Neural progenitor cell (in vitro differentiated cells): ENCODE measurements at places on chromosomes 2 and 18. TPM values are rescaled to one million over a fixed set of nuclear protein-coding genes. Genes with fewer than 3 reads are reported as not detected.
A peak's percentile ranks its signal among the peaks of the same experiment; 100 is the strongest.

DNA sequence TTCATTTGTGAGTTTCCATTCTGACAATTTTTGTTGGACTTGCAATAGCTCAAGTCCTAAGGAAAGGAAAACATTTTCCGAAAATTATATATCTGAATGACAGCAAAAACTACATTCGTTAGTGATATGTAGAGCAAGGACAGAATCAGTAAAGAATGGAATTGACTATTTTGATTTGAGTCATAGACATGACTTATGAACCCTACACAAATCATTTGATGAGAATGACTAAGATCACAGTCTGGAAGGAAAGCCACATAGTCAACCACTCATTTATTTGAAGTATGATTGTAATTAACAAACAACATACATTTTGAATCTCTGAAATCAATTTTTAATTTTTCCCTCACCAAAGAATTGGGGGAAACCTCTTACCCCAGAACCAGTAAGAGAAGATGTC is 231.6 kb upstream of the CRIM1 start:
- DNase-seq, result no peak

GRCh38 chr2:229899604-229900003 is 22.2 kb downstream of the TRIP12 start:
- no peak for DNase-seq

DNA sequence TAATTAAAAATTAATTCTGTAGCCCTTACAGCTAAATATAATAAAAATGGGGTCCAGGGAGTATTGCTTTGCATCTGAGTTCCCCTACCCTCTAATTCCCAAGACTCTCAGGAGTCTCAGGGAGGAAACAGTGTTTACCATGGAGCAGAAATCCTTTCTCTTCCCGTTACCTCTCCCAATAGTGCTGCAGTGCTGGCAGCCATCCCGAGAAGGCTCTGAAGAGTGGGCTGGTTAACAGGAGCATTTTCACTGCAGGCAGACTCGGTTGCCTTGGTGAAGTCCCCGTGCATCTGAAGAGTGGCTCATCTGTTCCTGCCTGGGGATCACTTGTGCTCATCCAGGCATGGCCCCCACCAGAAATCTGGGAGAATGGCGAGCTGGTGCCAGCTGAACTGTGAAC is 41.8 kb upstream of the TMEM178A start:
- no peak for DNase-seq

DNA sequence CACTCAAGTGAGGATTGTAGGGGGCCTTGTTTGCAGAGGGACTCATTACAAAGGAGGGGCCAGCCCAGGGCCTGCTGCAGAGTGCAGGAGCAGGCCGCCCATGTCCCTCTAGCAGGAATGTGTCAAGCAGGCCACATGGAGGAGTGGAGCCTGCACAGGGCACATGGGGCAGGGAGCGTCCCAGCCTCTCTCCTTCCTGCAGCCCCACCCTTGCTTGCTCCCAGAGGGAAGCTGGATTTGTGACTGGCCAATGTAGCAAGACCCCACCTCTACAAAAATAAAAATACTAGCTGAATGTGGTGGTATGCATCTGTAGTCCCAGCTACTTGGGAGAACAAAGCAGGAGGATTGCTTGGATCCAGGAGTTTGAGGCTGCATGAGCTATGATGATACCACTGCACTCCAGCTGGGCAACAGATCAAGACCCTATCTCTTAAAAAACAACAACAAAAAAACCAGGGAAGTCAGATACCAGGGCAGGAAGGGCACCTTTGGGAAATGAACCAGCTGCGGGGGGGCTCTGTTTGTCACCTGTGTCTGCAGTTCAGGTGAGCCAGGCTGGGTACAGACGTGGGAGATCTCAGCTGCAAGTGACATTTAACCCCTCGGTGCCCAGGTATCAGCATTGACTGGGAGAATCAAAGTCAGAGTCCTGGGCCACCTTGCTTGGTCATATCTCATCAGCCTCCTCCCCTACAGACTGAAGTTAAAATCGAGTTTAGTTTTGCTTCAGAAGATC is 27.7 kb downstream of the IMPA2 start:
- no peak for DNase-seq

GRCh38 chr18:6249170-6249569 is 165.5 kb downstream of the L3MBTL4 start:
- DNase-seq, result no peak

GRCh38 chr2:133655610-133656009 is 87.3 kb upstream of the NCKAP5 start:
- DNase-seq, result no peak

DNA sequence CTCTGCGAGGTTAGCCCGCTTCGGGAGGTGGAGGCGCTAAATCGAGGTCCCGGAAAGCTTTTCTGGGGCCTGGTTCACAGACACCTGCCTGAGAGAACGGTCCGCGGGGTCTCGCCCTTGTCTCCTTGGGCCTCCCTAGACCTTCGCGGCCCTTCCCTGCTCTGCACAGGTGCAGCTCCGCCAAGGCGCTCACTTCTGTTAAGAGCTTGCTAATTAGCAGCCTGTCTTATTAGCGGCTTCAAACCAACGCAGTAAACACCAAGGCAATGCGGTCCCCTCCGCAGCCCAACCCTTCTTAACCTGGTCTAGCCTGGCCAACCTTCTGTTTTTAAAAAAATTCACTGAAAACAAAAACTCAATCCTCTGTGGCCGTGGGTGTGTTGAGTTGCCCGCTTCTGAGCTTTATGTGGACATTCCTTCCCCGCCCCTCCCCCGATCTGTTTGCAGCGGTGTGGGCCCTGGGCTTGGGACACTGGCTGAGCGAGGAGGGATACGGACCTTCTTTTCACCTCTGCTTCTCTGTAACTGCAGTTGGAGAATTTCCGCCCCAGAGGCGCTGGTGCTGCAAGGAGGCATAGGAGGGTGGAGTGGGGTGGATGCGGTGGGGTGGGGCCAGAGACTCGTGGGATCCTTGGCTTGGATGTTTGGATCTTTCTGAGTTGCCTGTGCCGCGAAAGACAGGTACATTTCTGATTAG is 3.4 kb upstream of the HOXD4 start:
- no peak for DNase-seq

DNA sequence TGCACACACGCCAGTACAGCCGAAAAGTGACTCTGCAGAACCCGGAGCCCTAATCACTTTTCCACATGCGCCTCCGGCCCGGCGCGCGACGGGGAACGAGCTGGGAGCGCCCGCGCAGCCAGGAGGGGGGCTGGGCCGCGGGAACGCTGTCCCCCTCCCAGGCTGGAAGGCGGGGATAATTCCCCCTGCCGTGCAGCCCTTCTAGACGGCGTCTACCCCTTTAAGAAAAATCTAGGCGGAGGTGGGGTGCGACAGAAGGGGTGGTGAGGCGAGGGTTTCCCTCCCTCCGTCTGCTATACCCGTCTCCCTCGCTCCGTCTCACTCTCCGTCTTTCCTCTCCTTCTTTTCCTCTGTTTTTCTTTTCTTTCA is 2.4 kb downstream of the CYP26B1 start:
- peak; percentile 64 for DNase-seq

DNA sequence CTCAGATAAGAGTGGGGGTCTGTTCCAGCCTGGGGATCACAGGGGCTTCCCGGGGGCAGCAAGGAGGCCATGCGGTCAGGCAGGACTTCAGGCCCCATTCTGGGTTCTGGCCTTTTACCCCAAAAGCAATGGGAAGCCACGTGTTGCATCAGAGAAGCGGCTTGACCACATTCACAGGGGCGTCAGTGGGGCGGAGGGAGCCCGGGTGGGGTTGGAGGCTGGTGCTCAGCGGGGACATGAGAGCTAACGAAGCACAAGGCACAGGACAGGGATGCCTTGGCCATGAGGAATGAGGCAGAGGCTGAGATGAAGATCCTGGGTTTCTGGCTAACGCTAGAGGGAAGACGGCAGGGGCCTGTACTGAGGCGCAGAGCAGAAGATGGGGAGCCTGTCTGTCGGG is 6.1 kb downstream of the HJURP start:
- DNase-seq, result no peak

GRCh38 chr2:173290046-173290445 is 64.6 kb upstream of the CDCA7 start:
- no peak for DNase-seq

DNA sequence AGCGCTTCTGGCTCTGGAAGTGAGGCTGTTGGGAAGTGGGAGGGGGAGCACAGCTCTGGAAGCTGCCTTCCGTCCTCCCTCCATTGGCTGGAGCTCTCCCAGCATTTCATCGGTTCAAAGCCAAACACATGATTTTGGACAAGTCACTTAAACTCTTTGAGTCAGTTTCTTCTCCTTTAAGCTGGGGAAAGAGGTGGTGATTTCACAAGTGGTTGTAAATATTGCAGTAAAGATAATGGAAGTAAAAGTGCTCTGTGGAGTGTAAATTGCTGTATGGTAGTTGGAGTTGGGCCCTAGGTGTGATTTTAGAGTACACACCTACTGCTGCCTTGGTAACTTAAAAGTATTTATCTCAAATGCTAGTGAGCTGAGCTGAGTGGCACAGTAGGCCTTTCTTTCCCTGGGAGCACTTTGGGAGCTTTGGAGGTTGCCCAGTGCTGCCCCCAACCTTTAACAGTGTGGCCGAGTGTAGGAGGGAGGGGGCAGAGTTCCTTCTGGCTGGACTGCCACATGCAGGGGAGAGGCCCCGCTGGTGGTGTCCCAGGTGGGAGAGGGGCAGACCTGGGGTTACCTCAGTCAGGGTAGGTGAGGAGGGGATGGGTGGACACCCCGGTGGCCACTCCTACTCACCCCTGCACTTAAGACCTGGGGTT is 54.7 kb downstream of the ASAP2 start:
- DNase-seq, result no peak

DNA sequence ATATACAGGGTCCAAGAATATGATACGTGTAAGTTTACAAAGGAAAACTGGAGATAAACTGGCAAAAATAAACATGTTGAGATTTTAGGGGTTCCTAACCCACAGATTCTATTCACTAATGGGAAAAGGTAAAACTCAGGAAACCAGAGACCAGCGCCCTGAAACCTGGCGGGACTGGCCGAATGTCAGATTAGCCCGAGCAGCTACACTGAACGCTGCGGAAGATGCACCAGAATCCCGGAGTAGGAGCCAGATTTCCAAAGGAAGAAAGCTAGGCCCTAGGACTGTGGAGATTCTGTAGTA is 679 bp upstream of the WDR75 start:
- DNase-seq, result no peak

DNA sequence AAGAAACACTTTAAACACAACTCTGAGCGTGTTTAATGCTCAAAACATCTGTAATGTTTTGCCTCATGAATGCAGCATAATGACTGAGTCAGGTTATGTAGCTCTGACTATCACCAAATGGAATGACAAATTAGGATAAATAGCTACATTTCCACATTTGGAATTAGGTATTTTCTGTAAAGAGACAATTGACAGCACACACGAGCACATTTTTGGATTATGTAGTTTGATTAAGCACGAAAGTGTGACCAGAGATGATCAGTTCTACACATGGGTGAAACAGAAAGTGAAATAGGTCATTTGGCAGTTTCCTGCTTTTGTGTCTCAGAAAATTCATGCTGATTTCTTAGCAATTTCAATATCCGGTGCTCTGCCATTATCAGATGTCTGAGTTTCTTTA is 29.0 kb downstream of the LPIN1 start:
- no peak for DNase-seq

DNA sequence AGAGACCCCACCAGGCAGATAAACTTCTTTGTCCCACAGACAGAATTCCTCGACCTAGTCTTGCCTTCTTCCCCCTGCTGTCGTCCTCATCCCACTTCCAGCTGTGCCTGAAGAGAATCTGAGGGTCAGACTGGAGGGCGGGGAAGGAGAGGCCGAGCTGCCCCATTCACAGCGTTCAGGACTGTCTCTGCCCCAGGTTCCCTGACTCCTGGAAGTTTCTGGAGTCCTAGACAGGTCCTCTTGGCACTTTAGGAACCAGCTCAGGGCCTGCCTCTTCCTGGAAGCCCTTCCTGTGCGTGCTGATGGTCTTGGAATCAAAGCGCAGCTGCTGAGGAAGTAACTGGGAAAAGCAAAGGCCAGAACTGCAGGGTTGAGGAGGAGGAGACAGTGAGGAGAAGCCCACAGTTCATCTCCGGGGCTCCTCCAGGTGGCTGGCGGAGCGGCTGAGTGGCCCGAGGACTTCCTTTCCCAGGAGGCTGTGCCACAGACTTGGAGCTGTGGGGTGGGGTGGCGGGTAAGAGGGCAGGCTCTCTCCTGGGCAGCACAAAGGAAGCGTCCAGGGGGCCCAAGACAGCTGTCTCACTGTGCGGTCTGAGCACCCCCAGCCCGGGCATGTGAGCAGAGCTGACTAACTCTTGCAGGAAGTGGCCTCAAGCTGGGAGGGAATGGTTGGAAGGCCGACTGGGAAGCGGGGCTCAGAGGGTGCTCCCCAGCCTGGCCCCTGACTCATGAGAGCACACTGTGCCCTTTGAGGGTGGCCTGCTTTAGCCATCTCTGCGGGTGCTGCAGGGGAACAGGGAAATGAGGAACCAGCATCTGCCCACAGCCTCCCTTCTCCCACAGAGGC is 39.5 kb downstream of the SDC1 start:
- no peak for DNase-seq

GRCh38 chr18:10040287-10041011 is 126.6 kb downstream of the VAPA start:
- no peak for DNase-seq

DNA sequence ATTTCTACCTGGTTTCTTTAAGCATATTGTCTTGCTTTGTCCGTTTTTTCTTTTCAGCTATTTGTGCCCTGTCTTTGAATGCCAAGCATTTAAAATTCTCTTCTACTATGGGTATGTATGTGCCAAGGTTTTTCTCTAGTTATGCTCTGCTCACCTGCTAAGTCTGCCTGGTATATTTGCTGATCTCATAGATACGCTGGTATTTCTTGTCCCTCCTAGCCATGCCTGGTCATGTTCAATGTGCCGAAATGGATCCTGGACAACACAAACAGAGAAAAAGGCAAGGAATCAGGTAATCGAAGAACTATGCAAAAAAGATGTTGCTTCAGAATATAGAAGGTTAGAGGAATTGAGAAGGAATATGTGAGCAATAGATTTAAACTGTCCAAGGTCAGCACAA is 14.9 kb upstream of the KDM3A start:
- no peak for DNase-seq

DNA sequence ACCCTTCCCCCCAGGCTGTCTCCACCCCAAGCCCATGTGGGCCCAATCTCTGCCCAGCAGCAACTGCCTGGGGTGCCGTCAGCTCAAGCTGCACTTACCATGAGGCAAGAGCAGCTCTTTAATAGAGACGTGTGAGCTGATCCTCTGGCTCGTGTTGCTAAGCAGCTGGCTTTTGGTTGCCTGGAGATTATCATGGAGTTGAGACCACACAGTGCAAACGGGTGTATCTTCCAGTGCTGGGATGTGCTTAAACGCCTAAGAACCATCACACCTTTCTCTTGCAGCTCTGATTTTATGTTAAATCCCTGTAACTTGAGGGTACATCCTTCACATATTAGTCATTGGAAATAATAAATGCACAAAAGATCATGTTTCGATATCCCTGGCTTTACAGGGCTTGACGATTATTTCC is 271.1 kb downstream of the PRKCE start:
- peak; percentile 64 for DNase-seq

GRCh38 chr2:118128826-118129225 is 40.6 kb downstream of the INSIG2 start:
- no peak for DNase-seq

GRCh38 chr18:31101183-31102024 is 817 bp downstream of the DSC2 start:
- DNase-seq, result peak; percentile 85

GRCh38 chr2:241730671-241731293 is 3.6 kb upstream of the D2HGDH start:
- DNase-seq, result no peak

GRCh38 chr18:59728816-59729215 is 31.6 kb upstream of the CCBE1 start:
- peak; percentile 27 for DNase-seq

The ERLEC1 gene
- total RNA-seq, result 33.3 and 43.4 TPM in 2 replicates

The TMEM237 gene
- 58.0 and 82.9 TPM in 2 replicates for total RNA-seq

The NABP1 gene
- 1.2 and 2.8 TPM in 2 replicates for total RNA-seq

The SKOR2 gene
- total RNA-seq, result not detected in 2 replicates

The MBOAT2 gene
- 56.1 and 84.0 TPM in 2 replicates for total RNA-seq

The TMEM247 gene
- total RNA-seq, result not detected in 2 replicates

The KCTD1 gene
- 14.7 and 17.1 TPM in 2 replicates for total RNA-seq

The FOXD4L1 gene
- total RNA-seq, result 0.12 TPM in 1 of 2 replicates, not detected in the other
